ENCODE measurements at places on chromosomes 1 and 21.
A peak's percentile ranks its signal among the peaks of the same experiment; 100 is the strongest.

DNA sequence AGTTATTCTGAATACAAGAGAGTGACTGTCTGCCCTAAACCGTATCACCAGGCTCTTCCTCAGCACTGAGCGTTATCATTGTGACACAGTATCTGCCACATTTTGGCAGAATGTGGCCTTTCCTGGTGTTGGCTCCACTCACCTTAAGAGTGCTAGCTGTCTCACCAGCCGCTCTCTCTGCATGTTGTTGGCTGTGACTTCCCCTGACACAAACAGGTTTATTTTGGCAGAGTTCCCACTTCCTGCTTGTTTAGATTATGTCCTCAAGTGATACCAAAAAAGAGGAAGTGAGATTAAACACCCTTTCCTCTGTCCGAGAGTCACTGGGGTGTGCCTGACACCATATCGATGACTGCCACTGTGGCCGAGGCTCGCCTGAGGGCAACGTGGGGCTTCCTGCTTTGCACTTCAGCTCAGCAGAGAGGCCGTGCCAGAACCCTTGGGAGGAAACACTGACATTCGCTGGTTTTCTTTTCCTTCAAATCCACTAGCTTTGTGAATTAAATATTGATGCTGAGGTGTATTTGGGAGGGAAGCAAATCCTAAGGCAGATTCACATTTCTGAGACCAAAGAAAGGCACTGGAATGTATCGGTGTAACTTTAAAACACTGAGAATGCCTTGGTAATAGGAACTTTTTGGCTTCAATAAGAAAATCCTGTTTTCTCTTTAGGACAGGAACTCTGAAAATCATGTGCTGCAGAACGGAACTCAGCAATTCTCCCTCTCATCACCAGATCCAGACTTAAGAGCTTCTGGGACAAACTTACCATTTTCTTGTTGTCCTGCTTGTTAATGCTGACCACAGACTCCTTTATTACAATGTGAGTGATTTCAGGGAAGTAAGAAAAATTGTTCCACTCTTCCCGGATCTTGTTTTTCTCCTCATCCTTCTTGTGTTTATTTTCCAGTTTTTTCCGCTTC is 102.1 kb downstream of the JAK1 start:
- DNase-seq = peak; percentile 18

DNA sequence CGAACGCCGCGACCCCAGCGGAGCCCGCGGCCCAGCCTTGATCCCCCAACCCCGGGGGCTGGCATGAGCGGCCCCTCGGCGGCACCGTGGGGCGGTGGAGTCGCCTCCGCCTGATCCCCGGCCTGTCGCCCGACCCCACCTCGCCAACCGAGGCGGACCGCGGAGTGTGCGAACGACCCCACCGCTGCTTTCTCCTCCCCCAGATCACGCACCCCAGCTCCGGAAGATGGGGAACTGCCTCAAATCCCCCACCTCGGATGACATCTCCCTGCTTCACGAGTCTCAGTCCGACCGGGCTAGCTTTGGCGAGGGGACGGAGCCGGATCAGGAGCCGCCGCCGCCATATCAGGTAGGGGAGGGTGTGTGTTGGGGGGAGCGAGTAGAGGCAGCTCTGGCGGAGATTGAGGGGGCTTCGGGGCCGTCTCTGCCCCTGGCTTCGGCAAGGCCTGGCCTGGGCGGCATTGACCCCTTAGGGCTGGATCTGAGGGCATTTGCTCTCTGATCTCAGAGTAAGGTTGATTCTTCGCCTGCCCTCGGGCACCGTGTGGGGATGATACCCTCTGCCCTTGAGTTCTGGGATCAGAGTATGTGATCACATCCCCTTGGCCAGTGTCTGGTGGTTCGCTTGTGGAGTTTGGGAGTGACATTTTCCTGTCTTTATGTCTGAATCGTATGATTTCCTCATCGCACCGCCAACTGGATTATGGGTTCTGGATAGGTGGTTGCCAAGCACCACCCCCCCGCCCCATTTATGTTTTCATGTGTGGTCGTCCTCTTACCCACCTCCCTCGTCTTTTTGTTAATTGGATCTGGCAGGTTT is 668 bp downstream of the RNF11 start:
- peak; percentile 13 for DNase-seq

DNA sequence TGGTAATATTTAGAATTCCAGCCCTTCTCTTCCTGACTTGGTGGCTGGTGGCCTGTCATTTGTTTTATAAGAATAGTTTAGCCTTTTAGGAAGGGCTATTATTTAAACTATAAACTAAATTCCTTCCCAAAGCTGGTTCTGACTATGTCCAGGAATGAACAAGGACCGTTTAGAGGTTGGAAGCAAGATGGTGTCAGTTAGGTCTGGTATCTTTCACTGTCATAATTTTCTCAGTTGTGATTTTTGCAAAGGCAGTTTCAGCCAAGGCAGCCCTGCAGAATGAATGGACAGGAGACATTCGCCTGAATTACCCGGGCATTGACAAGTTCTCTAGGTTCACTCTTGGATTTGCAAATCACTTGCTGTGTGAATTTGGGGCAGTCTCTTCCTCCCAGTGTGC is 67.2 kb downstream of the TLR5 start:
- DNase-seq = no peak

DNA sequence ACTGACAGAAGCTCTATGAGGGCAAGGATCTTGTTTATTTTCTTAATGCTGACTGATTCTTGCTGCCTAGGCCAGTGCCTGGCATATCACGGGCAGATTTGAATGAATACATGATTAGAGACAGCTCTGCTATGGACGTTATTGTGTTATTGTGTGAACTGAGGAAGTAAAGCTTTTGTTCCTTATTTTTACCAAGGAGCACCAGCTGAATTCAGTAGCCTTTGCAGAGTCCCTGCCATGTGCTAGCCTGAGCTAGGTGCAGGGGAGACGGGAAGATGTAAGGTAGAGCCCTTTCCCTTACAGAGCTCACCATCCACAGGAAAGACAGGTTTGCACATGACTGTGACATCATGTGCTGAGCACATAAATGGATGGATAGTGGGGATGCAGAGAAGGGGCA is 36.0 kb upstream of the SCMH1 start:
- no peak for DNase-seq

GRCh38 chr1:61742620-61743430 is 545 bp downstream of the PATJ start:
- DNase-seq = no peak

DNA sequence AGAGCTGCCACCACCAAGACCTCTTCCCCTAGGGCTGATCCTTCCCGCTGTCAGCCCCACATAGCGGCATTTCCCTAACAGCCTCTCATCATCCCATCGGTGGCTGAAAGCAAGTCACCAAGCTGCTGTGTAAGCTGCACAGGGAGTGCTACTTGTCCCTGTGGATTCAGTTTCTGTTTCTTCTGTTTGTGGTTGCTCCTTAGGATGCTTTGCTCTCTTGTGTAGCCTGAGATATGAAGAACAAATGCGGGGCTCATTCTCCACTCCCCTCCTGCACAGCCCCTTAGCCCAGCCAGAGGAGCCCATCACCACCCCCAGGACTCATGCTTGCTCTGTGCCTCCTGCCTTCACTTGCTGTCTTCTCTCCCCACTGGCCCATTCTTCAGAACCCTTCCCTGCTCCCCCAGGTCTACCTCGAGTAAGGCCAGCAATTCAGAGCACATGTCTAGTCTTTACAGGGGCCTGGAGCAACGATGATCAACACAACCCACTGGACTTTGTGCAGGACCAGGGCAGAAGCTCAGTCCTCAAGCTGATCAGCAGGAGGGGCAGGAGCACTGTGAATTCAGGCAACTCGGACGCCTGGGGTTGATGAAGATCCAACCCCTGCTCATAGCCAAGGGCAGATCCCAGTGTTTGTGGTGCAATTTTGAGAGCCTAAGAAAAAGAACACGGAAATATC is 82.6 kb upstream of the GALNT2 start:
- no peak for DNase-seq

DNA sequence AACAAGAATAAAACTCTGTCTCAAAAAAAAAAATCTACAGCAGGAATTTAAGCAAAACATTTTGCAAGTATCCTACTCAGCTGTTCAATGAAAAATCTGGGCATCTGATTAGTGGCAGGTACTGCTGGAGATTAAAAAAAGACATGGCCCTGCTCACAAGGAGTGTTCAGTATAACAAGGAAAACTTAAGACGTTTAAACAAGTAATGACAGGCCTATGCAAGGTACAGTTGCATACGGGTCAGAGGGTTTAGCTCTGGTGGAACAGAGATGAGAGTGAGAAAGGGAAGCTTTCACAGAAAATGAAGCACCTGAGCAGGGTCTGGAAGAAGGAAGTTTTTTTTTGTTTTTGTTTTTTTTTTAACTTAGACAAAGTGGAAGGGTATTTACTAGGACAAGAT is 23.0 kb downstream of the SNRNP40 start:
- no peak for DNase-seq

GRCh38 chr1:226617109-226617508 is 68.5 kb downstream of the STUM start:
- no peak for DNase-seq

DNA sequence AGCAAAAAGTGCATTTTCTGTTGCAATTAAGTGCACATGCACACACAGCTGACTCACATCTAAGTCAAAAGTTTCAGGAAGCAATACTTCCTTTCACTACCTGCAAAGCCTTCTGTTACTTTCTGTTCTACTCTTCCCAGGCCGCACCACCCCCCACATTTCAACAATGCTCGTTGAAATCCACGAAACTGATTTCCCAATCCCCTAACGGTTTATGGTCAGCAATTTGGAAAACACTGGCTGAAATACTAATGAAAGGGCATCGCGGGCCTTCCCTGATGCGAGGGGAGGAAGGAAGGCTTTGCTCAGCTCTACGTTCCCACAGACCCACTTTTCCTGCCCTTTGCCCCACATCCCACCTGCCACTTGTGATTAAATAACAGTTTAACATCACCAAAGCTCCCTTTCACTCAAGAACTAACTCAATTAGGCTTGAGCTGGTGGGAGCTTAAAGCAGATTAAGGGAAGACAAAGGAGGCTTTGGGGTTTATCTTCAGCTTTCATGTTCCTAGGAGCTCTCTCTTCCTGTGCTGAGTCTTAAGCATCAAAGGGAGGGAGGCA is 243.2 kb upstream of the RAB4A start:
- no peak for DNase-seq

- no peak for DNase-seq
These were observed 5.0 kb downstream of the SLC22A15 start for GRCh38 chr1:115980998-115981993.

GRCh38 chr1:201593200-201593921 is 54.4 kb downstream of the NAV1 start:
- no peak for DNase-seq

GRCh38 chr1:48644905-48645605 is 131.6 kb downstream of the BEND5 start:
- DNase-seq = no peak

- DNase-seq = no peak
These were observed 2.6 kb upstream of the GUCA2B start for GRCh38 chr1:42150651-42151050.

All from activated T-helper 1 cell treated with Interleukin-2 at 50 U/mL for 16 hours (primary cell).